ENCODE measurements at places on chromosomes 16 and 17. TPM values are rescaled to one million over a fixed set of nuclear protein-coding genes. Genes with fewer than 3 reads are reported as not detected.
A peak's percentile ranks its signal among the peaks of the same experiment; 100 is the strongest.

Gene PLCG2
- 2.8 TPM for polyA plus RNA-seq

Gene FOXL1
- 0.70 TPM for polyA plus RNA-seq

- DNase-seq: no peak
Observed at GRCh38 chr16:82092711-82093110, 57.7 kb downstream of the HSD17B2 start.

Gene TEX19
- polyA plus RNA-seq: 0.55 TPM

Gene GFER
- 34.9 TPM for polyA plus RNA-seq

Gene ABCA3
- 10.7 TPM for polyA plus RNA-seq

Gene SOX15
- polyA plus RNA-seq: 0.30 TPM

Gene SMPD3
- 0.13 TPM for polyA plus RNA-seq

GRCh38 chr17:63639125-63639524, 16.9 kb downstream of the MAP3K3 start:
- no peak for DNase-seq

- no peak for DNase-seq
Observed at GRCh38 chr16:24345704-24346103, 89.6 kb downstream of the CACNG3 start.

Gene HSD3B7
- polyA plus RNA-seq: 19.7 TPM

GRCh38 chr16:85296859-85297660, 184.8 kb upstream of the CIBAR2 start:
- peak; percentile 79 for DNase-seq

DNA sequence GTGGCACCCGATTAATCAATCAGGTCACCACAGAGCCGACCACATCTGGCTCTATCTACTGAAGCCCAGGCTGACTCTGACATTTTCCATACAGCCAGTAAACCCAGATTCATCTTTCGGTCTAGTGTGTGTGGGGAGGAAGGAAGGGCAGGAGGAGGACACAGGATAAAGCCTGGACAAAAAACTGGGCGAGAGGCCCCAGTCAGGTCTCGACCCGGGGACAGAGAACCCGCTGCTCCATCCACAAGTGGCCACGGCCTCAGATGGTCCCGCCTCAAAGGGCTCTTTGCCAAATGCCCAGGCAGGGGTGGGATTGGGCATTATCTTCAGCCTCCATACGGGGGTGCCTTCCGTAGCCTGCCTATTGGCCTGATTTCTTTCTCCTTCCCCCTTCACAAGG, 7.8 kb downstream of the ABR start:
- DNase-seq: no peak

- DNase-seq: no peak
Observed at GRCh38 chr17:51467336-51467735, 207.0 kb downstream of the UTP18 start.

- DNase-seq: peak; percentile 64
Observed at GRCh38 chr17:72121164-72122009, 567 bp downstream of the SOX9 start.

DNA sequence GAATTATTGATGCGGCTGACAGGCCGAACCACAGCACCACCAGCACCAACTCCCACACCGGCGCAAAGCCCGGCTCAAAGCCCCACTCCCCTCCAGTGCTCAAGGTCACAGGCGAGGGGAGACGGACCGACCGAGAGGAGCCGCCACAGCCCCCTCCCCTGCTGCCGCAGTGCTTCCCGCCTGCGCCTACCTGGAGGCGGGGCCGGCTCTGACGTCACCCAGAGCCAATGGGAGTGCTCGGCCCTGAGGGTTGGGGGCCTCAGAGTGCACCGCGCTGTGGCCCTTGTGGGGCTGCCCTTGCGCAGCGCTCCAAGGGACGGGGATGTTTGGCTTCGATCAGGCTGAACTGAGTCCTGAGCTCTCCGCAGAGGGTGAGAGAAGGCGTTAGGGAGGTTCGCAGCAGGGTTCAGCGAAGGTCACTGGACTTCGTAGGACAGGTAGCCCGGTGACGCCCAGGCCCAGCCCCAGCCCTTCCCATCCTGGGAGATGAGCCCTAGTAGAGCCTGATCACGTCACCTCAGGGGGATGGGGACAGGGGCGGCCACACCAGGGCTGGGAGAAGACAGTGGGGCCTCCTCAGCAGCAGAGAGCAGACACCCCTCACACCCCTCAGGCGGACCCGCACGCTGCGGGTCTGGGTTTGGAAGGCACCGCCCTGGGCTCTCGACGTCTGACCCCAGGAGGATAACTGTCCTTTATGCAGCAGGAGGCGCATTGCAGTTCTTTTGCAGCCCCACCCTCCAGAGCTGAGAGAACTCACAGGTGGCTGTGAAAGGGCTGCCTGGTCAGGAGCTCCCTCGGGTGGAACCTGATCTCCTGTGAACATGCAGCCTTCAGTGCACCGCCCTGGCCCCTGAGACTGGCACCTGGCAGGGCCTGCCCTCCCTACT, 1.5 kb downstream of the NDRG4 start:
- no peak for DNase-seq

DNA sequence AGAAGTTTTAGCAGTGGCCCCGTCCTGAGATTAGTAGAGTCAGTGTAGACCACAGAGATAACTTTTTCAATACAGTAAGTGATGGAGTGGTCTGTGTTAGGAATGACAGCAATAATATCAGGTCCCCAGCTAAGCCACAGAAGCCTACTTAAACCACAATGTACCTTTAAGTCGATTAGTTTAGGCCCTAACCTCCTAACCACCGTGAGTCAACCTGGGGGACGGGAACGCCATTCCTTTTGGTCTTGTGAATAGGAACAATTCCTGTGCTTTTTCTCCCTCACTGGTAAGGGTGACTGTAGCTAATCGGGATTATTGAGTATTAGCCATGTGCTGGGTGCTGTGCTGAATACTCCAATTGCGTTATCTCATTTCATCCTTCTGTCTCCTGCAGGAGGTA, 14.0 kb downstream of the YPEL2 start:
- no peak for DNase-seq

- no peak for DNase-seq
Observed at GRCh38 chr17:15432807-15433611, 34.4 kb downstream of the CDRT4 start.

Gene COL1A1
- polyA plus RNA-seq: 31.6 TPM

- DNase-seq: no peak
Observed at GRCh38 chr17:13253733-13254410, 236.0 kb upstream of the ELAC2 start.

GRCh38 chr17:40314584-40314956, 5.6 kb downstream of the RARA start:
- peak; percentile 98 for DNase-seq

- peak; percentile 13 for DNase-seq
Observed at GRCh38 chr16:50802961-50803360, 61.1 kb downstream of the CYLD start.

GRCh38 chr16:89033796-89034572, 57.0 kb upstream of the CBFA2T3 start:
- no peak for DNase-seq

Gene TLCD2
- polyA plus RNA-seq: 3.1 TPM

Gene CDR2L
- 30.0 TPM for polyA plus RNA-seq

All from A549 (cell line).